NB4 (cell line): ENCODE measurements at places on chromosomes 16 and 17.

GRCh38 chr16:81198635-81199034 lies 39.9 kb upstream of the BCO1 start:
- DNase-seq = no peak

GRCh38 chr16:53541326-53541725 lies 38.3 kb upstream of the AKTIP start:
- DNase-seq = no peak

GRCh38 chr17:70084476-70084875 lies 9.5 kb downstream of the KCNJ16 start:
- no peak for DNase-seq

DNA sequence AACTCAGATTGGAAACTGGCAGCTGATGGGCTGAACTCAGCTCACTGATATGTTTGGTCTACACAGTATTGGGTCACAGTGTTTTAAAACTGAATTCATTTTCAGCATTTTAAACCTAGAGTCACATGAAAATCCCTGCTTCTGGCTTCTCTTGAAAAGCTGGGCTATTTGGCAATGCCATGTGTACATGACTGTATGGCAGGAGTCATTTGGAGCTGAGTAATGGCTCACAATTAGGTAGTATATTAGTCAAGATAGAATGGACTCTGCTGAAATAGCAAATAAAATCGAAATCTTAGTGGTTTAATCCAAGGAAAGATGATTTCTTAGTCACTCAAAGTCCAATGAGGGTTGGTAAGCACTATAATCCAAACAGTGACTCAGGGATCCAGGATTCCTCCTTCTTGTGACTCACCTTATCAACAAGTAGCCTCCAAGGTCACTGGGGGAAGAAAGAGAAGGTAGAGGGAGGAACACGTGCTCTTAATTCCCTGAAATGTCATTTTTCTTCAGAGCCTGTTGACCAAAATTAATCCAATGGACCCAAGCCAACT lies 13.9 kb upstream of the PMP22 start:
- DNase-seq = no peak

- DNase-seq = peak; percentile 87
Measured at GRCh38 chr16:1444730-1445517, 568 bp upstream of the CCDC154 start.

GRCh38 chr17:6546069-6546718 lies 10.2 kb downstream of the PITPNM3 start:
- peak; percentile 31 for DNase-seq

DNA sequence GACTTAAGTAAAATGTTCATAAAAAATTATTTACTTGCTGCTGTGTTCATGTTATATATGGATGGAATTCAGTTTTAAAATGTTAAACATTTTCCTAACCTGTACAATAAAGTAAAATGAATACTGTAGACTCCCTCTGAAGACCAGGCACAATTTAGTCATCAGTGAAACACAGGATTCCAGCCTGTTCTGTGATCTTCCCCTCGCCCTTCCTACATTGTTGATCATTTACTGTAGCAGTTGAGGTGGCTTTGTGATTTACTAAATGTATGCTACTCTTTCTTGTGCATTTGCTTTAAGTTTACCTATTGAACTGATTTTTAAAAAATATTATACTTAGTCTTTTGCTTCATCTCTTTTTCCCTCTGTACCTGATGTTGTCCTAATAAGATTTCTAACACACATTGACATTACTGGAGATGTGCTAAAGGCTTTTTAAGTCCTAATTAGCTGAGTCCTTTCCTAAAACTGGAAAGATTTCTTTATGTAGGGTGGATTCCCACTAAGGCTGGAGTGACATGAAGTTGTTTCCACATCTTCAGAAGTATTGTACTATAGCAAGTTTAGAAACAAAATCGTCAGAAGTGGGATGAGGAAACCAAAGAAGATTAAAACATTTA lies 38.1 kb downstream of the PHKB start:
- no peak for DNase-seq

- DNase-seq = no peak
Measured at GRCh38 chr16:67685388-67686112, 18.9 kb downstream of the C16orf86 start.

GRCh38 chr17:62121025-62121730 lies 56.1 kb upstream of the MED13 start:
- no peak for DNase-seq

- no peak for DNase-seq
Measured at GRCh38 chr17:68452724-68453290, 4.5 kb downstream of the WIPI1 start.

- DNase-seq = no peak
Measured at GRCh38 chr17:17413215-17413792, 63.5 kb upstream of the MED9 start.

DNA sequence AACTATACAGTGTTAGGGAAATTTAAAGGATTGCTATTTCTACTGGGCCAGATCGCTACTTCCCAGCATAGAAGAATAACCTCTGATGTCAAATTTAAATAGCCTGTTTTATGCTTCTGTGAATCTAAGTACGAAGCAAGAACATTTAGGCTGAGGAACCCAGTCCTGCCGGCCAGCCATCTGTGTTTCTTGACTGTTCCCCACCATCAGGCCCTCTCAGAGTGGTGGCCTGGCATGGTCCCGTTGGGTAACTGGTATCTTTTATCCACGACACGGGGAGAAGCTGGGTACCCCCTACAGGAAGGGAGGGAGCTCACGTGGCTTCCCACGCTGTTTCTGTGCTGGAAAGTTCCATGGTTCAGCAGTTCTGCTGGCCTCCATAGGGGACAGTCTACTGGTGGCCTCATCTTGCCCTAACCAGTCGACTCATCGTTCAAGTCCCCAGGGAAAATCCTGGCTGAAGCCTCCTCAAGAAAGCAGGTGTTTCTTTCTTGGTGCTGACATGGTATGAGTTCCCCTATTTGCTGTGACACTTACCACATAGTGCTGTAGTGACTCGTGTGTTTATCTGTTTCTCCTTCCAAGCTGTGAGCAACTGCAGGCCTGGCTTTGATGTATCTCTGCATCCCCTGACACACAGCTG lies 201.7 kb upstream of the NLRP1 start:
- peak; percentile 6 for DNase-seq

DNA sequence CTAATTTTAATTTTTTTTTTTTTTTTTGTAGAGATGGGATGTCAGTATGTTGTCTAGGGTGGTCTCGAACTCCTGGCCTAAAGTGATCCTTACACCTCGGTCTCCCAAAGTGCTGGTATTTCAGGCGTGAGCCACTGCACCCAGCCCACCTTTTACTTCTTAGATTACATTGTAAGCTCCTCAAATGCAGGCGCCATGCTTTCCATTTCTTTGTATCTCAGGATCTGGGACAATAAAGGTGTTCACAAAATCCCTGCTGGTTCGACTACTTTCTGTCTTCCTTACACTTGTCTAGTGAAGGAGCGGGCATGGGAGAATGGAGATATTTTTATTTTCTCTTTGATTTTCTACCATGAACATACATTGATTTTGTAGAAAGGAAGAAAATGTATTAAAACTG lies 23.2 kb upstream of the C16orf74 start:
- no peak for DNase-seq

DNA sequence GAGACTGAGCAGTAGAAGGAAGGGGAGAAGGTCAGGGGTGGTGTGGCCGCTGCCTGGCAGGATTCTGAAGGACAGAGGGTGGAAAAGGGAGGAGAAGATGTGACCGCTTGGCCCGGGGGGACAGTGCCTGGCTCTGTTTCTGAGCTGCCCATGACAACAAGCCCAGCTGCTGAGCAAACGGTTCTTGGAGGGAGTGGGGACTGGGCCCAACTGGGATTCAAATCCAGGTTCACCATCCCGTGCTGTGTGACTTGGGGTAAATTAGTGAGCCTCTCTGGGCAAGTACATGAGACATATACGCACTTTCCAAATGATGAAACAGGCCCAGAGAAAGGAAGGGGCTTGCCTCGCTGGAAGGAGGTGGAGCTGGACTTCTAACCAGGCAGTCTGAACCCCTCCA lies 23.3 kb downstream of the SEC14L5 start:
- DNase-seq = no peak

GRCh38 chr17:46908068-46908737 lies 14.8 kb upstream of the GOSR2 start:
- DNase-seq = no peak

GRCh38 chr16:89314357-89314756 lies 96.9 kb downstream of the ZNF778 start:
- DNase-seq = no peak

DNA sequence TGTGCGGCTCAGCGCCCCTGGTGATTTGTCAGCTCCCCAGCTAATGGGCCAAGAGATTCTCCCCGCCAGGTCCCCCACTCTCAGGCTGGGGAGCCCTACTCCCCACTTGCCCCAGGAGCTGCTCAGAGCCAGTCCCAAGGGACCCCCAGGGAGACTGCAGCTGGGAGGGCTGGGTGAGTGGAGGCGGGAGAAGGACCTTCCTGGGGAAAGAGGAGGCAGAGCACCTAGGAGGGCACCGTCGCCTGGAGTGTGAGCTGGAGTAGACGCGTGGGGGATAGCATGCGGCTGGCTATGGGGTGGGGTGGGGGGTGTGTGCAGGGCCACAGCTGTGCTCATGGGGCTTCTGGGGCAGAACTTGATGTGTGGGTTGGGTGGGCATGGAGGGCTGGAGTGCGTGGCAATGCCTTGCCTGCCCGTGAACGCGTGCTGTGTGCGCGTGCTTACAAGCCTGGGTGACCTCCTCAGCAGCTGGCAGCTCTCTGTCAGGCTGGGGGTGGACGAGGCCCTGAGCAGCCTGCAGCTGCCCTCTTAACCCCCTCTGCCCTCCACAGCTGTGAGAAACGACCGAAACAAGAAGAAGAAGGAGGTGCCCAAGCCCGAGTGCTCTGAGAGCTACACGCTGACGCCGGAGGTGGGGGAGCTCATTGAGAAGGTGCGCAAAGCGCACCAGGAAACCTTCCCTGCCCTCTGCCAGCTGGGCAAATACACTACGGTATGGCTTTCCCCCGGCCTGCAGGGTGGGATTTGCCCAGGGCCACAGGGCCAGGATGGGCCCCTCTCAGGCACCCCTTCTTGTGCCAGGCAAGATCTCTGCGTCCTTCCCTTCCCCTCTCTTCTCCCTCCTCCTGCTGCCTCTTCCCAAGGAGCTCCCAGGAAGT lies 12.9 kb downstream of the GJD3 start:
- DNase-seq = no peak
